Activated CD8-positive, alpha-beta T cell treated with anti-CD3 and anti-CD28 coated beads for 36 hours (primary cell): ENCODE measurements at places on chromosomes 7 and 10.
A peak's percentile ranks its signal among the peaks of the same experiment; 100 is the strongest.

DNA sequence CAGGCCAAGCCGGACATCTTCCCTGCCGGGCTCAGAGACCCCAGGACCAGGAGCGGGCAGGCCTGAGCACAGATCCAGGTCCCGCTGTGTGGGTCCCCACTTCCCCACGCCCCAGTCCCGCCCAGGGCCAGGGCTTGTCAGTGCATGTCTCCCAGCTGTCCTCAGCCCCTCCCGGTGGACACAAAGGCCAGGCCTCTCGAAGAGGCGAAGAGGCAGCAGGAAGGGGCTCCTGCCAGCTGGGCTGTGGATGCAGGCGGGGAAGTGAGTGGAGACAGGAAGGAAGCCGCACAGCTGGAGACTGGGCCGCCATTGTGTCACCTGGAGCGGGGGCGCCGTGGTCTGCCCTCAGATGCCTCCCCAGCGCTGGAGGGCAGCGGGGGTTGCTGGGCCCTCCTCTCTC, 4.8 kb downstream of the GRIFIN start:
- no peak for DNase-seq

DNA sequence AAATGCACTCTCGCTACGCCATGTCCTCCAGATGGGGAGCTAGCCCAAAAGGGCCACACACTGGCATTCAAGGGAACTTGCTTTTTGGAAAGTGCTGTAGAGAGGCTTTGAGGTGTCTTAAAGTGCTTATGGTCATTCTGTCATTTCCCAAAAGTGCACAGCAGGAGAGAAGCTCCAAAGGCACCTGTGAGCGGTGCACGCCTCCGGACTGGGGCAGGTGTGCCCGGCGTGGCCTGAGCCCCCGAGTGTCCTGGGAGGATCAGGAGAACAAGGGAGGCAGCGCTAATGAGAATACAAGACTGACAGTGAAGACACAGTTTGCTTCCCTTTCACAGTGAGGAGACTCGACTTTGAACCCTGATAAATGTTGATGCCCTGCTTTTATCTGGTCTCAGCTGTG, 419.0 kb upstream of the MKI67 start:
- DNase-seq: no peak

DNA sequence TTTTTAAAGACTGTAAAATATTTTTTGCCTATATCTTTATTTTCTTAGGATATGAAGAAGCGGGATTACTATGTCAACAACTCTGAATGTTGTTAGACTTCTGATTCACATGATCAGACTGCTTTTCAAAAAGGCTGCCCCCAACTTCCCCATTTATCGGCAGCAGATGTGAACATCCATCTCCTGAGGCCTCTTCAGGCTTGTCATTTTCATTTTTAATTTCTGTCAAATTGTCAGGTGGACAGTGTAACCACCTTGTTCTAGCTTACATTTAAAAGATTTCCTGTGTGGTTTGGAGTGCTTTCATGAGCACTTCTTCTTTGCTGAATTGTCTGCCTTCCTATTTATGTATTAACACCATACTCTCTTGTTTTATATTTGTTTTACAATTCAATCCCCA, 78.8 kb upstream of the GSDME start:
- DNase-seq: no peak

GRCh38 chr7:45082031-45082830, 6.5 kb downstream of the NACAD start:
- no peak for DNase-seq

- DNase-seq: no peak
Measured at GRCh38 chr7:149362696-149363095, 98.2 kb downstream of the ZNF777 start.

DNA sequence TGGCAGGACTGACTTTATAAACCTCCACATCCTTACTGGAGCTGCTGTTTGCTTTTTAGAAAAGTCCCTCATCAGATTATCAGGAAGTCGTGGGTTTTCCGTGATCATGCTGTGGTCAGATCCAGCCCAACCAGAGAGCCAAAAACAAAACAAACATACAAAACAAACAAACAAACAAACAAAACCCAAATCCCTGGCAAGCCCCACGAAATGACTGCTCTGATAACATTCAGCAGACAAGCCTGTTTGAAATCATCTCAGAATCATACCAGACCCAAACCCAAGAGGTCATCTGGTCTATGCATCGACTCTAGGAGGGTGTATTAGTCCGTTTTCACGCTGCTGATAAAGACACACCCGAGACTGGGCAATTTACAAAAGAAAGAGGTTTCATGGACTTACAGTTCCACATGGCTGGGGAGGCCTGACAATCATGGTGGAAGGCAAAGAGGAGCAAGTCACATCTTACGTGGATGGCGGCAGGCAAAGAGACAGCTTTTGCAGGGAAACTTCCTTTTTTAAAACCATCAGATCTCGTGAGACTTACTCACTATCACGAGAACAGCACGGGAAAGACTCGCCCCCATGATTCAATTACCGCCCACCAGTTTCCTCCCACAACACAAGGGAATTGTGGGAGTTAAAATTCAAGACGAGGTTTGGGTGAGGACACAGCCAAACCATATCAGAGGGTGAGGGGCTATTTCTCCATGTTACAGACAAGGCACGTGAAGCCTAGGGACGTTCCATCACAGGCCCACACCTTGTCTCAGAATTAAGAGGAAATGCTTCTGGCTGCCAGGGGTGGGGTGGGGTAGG, 85.7 kb downstream of the PARP12 start:
- DNase-seq: peak; percentile 21

GRCh38 chr7:100799037-100799896, 28.1 kb downstream of the EPHB4 start:
- DNase-seq: peak; percentile 80

DNA sequence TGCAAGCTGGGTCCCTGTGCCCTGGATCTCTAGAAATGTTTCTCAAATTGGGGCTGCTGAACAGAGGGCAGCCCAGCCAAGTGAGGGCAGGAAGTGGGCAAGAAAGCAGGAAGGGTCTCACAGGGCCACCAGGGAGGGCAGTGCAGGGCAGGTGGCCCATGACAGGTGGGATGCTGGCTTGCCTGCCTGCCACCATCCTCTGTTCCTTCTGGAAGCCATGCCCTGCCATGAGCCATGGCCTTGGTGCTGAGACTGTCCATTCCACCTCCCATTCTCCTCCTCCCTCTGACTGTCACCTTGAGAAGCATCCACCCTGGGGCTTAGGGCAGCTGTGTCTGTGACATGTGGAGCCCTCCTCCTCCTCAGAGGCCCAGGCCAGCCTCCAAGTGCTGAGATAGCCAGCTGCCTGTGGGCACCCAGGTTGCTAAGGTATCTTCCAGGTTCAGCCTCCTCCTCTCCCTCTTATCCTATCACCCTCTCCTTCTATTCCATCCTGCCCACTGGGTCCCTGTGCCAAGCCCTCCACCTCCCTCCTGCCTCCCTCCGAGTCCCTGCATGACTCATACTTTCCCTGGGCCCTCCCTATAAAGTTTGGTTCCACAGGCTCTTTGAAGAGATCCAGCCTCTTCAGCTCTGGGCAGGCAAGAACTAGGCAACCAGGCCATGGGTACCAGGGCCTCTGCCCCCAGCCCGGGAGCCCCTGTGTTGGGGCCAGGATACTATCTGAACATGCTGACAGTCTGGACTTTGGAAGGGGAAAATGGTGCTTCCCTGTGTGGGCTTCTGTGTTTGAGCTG, 1.3 kb downstream of the VSIR start:
- peak; percentile 63 for DNase-seq

- no peak for DNase-seq
Measured at GRCh38 chr10:58393317-58393716, 8.1 kb downstream of the TFAM start.

- DNase-seq: no peak
Measured at GRCh38 chr10:114859222-114859621, 37.6 kb downstream of the FHIP2A start.

DNA sequence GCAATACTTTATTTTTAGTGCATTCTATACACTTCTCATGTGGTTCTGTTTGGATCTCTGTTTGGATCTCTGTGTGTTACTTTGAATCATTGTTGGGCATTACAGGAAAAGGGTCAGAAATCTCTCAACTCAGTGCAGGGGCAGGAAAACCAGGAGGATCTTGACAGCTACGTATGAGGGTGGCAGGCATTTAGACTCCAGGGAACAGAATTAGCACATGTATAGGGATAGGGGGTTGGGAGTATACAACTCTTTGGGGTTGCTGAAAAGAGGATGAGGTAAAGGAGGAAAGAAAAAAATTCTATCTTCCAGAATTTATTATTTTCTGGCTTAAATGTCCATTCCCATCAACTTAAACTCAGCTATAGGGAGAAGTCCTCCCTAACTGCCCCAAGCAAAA, 59.4 kb upstream of the MKI67 start:
- DNase-seq: no peak

DNA sequence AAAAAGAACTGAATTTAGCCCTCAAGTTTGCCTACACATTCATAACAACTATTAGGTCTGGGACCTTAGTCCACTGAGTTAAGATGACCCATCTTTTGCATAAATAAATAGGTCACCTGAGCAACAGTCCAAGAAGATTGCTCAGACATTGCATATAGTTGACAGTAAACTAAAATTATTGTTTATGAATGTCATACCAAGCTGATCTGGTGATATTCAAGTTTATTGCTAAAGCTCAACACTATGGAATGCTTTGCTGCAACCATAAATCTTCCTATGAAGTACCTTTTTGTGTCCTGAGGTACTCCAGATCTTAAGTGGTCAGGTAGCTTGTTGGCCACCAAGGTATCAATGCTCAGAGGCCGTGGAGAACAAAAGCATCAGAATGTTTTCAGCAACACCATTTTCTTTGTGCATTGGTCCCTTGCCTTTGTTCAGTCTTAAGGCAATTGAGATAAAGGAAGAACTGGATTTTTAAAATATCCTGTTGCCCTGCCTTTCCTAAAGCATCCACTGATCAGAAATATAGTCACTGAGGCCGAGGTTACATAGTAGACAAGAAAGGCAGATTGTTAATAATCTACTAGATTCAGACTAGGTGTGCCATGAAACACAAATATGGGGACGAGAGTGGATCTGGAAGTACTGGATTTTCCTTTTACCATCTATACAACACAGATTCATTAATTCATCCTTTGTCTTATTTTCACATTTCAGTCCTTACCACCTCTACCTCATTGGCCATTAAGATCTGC, 321.3 kb downstream of the PTEN start:
- DNase-seq: no peak

GRCh38 chr7:86592185-86592584, 51.5 kb upstream of the GRM3 start:
- DNase-seq: no peak

- DNase-seq: no peak
Measured at GRCh38 chr10:1364151-1364910, 308.1 kb downstream of the WDR37 start.

DNA sequence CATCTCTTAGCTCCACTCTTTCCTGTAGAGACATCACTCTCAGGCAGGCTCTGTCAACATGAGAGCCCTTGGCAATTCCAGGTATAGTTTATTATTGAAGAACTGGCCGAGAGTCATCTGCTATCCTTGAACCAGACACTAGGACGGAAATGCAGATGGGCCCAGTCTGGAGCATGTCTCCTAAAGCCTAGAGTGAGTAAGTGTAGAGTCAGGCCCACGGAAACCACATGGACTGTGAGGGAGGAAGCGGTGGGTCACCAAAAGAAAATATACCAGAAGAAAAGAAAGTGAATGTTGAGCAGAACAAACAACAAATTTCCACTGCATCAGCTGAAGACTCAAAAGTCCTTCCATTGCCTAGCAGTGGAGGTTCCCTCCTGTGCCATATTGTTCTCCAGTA, 15.7 kb upstream of the RELN start:
- DNase-seq: no peak

GRCh38 chr10:56537984-56538383, 176.9 kb upstream of the ZWINT start:
- DNase-seq: no peak

DNA sequence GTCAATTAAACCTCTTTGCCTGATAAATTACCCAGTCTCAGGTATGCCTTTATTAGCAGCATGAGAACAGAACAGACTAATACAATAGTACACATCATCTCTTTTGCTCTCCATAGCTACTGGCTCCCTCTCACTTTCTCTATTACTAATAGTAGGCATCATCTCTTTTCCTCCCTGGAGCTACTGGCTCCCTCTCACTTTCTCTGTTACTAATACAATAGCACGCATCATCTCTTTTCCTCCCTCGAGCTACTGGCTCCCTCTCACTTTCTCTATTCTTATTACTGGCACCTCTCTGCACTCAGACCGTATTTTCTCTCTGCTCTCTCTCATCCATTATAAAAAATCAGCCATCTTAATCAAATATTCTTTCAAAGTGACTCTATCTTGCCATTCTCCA, 37.1 kb downstream of the SLC25A13 start:
- DNase-seq: peak; percentile 15
